Cardiac fibroblast (primary cell): ENCODE measurements at places on chromosomes 7 and 10.

GRCh38 chr10:88765816-88766215, 6.0 kb downstream of the LIPN start:
- DNase-seq: no peak

- DNase-seq: peak; percentile 57
Observed at GRCh38 chr10:21534604-21535493, 817 bp downstream of the MLLT10 start.

DNA sequence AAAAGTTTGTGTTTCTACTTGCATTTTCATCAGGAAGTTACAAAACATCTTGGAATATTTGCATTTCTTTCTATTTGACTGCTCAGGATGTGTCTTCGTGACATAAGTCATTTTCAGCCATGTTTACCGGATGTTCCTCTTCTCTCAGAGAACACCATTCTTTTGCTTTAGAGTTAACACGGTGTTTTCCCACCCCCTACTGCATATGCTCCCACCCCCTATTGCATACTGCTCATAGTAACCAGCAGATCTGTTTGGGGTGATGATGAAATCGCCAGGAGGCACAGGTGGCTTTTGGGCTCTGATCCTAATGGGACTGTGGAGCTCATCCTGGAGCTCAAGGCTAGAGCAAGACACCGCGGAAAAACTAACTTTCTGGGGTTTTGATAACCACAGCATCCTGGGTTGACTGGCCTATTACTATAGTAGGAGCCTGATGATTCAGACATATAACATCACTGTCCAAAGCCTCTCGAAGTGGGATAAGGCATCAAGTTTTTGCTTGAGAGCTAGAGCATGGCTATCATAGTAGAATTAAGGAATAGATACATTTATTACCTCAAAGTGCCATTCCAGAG, 65.1 kb upstream of the BET1 start:
- no peak for DNase-seq

- DNase-seq: no peak
Observed at GRCh38 chr10:12327476-12327875, 21.9 kb upstream of the CAMK1D start.

GRCh38 chr10:66782776-66783175, 143.1 kb upstream of the LRRTM3 start:
- DNase-seq: no peak

DNA sequence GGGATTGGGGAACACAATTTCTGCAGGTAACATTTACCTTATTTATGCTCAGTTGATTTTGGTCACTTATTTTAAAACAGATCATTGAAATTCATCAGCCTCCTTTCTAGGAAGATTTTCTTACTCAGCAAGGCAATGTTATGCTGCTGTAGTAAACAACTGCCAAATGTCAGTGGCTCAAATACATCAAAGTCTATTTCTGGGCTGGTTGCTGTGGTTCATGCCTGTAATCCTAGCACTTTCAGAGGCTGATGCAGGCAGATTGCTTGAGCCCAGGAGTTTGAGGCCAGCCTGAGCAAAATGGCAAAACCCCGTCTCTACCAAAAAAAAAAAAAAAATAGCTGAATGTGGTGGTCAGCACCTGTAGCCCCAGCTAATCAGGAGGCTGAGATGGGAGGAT, 25.9 kb downstream of the HABP2 start:
- no peak for DNase-seq

GRCh38 chr10:133464582-133465031, 10.9 kb downstream of the SCART1 start:
- DNase-seq: no peak

DNA sequence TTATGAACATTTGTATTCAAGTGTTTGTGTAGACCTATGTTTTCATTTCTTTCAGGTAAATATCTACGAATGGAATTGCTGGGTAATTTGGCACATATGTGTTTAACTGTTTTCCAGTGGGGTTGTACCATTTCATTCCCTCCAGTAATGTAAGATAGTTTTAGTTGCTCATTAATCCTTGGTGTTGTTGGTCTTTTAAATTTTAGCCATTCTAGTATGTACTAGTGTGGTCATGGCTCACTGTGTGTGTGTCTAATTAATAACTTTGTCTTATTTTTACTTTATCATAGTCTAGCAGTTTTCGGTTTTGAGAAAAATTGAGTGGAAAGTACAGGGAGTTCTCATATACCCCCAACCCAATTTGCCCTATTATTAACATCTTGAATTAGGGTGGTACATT, 278.8 kb downstream of the CAMK1D start:
- no peak for DNase-seq

- DNase-seq: no peak
Observed at GRCh38 chr7:126489874-126490273, 762.9 kb downstream of the GRM8 start.

DNA sequence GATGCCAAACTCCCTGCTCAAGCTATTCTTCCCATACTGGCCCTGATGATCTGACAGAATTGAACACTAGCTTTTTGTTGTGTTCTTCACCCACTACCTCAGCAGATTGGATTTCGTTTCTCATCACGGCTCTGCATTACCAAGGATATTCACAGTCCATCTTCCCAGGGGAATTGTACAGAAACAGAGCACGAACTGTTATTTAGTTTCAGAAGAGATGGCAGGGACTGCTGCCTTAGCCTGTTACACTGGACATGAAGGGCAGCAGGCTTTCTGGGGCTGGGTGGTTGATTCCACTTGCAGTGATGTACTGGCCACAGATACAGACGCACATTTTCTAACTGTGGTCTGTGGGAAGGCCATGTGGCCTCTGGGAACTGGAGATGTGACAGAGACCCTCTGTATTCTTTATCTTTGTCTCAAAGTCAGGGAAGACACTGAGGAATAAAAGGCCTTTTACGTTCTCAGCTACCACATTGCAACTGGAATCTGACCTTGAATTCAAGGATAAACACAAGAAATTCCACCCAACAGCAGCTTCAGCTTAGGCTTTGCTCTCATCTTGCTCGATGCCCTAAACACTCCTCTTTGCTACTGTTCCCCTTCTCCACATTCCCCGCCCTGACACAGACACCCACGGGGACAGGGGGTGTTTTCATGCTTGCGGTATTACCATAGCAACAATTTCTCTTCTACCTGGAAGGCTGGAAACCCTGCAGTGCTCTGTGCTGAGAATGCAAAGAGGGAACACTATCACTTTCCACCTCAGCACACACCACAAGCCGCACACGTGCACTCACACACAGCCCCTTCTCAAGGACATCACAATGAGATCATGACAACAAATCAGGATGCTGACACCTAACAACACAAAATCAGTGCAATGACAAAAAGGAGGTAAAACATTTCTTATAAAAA, 81.7 kb downstream of the RNF216 start:
- DNase-seq: no peak

GRCh38 chr10:16016688-16017087, 156.4 kb upstream of the MINDY3 start:
- no peak for DNase-seq

DNA sequence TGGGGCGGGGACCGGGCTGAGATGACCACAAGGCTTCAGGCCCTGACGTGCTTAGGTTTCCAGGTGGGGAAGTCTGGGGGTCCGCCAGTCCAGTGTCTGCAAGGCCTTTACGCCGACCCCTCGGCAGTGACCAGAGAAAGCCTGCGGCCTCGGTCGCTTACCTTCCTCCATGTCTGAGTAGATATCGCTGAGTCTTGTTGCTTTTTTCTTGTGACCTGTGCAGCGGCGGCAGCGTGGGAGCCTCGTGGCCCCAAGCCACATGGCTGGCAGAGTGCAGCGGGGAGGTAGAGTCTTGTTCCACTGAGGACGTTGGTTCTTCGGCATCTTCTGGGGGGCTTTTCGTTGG, 329 bp downstream of the NOLC1 start:
- DNase-seq: peak; percentile 27

- no peak for DNase-seq
Observed at GRCh38 chr10:128814782-128815181, 652.3 kb upstream of the MGMT start.

GRCh38 chr7:96329241-96329640, 7.3 kb upstream of the SLC25A13 start:
- DNase-seq: no peak

GRCh38 chr10:86155054-86155921, 211.3 kb downstream of the GRID1 start:
- no peak for DNase-seq

GRCh38 chr10:22251751-22252223, 34.0 kb upstream of the EBLN1 start:
- peak; percentile 65 for DNase-seq

- DNase-seq: no peak
Observed at GRCh38 chr10:61941202-61941681, 39.7 kb downstream of the ARID5B start.

DNA sequence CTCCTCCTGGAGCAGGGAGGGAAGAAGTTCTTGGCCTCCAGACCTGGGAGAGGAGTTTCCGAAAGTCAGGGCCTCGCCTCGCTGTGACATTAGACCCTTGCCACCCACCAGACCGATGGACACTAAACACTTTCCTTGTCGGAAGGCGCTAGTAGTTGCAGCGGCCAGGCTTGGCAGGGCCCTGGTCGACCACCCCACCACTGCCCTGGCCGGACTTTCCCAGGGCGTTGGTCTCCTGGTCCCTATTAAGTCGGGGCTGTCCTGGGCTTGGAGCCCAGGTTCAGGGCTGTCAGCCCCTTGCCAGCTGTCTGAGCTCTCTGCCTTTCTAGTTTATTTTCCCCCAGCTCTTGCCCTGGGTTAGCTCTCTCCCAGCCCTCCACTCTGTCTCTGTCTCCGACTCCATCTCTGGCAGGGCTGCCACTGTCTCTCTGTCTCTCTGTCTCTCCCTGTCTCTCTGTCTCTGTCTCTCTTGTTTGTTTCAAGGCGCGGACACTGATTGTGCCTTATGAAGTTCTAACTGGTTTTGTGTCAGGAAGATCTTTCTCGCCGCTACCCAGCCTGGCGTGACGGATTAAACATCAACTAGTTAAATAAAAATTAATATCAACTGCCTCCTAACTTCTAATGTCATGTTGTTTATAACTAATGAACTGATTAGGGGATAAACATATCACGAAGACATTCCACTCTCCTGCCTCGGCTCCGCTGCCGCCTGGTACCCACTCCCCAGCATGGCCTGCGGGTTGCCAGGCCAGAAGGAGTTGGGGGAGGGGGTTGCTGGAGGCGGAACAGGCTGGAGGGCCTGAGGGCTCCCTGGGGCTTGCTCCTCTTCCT, 13.8 kb upstream of the PAX2 start:
- DNase-seq: no peak

DNA sequence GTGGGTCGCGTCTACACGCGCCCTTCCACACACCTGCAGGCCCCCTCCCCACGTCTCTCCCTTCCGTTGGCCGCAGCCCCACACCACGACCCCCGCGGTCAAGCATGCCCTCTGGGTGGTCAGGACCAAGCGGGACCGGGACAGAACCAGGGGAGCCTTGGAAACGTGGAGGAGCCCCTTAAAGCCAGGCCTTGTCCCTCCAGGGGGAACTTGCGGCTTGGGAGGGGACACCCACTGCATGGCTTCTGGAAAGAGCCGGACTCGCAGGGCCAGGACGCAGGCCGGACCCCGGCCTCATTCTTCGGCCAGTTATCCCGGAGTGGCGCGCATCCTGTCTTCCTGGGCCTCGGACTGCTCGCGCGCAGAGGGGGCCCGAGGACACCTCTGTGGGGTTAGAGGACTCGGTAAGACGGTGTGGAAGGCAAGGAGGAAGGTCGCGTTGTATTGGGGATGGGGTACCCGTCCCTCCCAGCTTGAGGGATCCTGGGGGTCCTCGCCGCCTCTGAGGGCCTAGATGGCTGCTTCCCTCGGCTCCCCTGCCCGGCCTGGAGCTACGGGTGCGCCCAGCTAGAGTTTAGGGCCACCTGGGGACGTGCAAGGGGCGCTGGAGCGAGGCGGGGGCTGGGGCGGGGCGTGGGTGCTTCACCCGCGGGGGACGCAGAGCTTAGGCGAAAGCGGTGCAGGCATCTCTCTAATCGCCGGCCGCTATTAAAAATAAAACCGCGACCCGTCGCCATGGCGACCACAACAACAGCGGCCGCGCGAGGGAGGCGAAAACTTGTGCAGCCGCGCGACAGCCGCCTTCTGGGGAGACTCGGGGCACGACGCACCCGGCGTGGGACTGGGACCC, 1.8 kb upstream of the PDGFA start:
- DNase-seq: peak; percentile 57

GRCh38 chr10:129417870-129418269, 49.2 kb upstream of the MGMT start:
- no peak for DNase-seq

- peak; percentile 11 for DNase-seq
Observed at GRCh38 chr7:141074162-141074991, 513 bp downstream of the TMEM178B start.

DNA sequence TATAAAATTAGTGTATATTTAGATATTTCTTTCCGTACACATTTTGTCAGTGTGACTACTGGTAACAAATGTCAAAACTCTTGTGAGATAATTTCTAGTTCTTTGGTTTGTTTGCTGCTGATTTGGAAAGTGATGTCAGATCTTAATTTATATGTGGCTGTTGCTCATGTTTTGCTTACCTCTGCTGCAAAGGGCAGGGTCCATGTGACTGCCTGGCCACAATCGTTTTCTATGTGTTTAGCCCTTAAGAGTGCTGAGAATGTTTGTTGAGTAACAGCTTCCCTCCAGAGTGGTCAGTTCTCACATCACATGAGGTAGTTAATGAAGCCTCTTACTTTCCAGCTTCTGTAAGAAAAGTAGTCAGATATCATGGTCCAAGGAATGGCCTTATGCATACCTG, 4.2 kb downstream of the NRBF2 start:
- peak; percentile 59 for DNase-seq

DNA sequence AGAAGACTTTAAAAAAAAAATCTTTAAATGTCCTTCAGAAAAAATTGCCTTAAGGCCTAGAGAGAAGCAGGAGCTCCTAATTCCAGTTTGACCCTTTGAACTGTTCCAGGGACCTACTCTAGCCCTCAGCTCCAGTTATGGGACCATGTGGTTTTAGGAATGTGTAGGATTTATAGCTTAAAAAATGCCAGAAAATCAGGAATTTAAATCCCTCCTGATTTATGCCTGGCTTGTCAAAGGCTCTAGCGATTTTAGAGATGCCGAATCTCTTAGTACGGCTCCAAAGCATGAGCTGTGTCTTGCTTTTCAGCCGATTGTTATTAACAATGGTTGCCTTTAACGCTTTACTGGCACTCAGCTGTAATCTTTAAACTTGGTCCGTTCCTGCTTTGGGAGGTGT, 130.6 kb upstream of the NPVF start:
- no peak for DNase-seq

GRCh38 chr7:18558503-18558902, 63.0 kb downstream of the HDAC9 start:
- DNase-seq: no peak

GRCh38 chr7:73871163-73872011, 10.4 kb downstream of the TMEM270 start:
- DNase-seq: no peak

- DNase-seq: no peak
Observed at GRCh38 chr10:20958225-20958624, 61.1 kb upstream of the NEBL start.

- DNase-seq: no peak
Observed at GRCh38 chr10:71460615-71461014, 63.9 kb downstream of the CDH23 start.

GRCh38 chr10:61837755-61838171, 63.7 kb upstream of the ARID5B start:
- no peak for DNase-seq
